ENCODE measurements at places on chromosomes 3 and 15.
A peak's percentile ranks its signal among the peaks of the same experiment; 100 is the strongest.

- DNase-seq: peak; percentile 44
Observed at GRCh38 chr3:105730801-105731354, 137.9 kb downstream of the CBLB start.

- no peak for DNase-seq
Observed at GRCh38 chr15:40843885-40844695, at the start of gene SPINT1. SPINT1 (plus strand) TSS chr15:40844048; CDS start chr15:40844555, 507 bp downstream.

DNA sequence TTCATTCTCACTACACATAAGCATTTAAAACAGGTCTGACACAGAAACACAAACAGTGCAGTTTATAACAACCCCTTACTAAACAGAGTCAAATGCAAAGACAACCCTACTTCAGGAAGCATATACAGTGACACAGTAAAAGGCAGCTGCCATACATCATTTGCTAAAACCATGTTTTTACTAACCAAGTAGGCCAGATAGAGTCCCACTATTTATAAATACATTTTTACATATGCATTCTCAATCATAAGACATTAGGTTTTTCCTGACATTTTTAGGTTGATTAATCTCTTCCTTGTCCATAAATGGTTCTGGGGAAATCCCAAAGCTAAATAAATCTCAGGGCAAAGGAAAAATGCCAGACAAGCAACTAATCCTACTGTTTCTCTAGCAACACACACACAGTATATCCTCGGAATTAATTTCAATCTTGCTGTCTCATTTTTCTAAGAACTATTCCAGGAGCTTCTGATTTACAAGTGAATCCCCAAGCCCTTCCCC, 39.0 kb downstream of the CHAC1 start:
- DNase-seq: peak; percentile 13

DNA sequence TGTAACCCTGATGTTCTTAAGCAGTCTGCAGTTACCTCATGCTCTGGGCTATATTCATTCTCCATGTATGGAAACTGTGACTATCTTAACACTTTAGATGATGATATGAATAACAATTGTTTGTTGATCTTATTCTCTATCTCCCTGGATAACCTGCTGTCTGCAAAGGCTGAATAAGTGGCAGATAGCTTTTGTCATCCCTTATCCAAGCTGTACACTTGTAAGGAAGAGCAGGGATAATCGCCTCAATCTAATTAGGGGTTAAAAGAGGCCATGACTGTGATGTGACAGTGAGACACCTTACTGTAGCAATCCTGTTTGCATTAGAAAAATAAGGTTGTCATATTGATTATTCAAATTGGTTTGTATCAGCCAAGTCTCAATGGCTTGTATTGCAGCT, 123.9 kb downstream of the RSRC1 start:
- no peak for DNase-seq

GRCh38 chr3:78937475-78937874, 830.3 kb downstream of the ROBO1 start:
- DNase-seq: no peak

DNA sequence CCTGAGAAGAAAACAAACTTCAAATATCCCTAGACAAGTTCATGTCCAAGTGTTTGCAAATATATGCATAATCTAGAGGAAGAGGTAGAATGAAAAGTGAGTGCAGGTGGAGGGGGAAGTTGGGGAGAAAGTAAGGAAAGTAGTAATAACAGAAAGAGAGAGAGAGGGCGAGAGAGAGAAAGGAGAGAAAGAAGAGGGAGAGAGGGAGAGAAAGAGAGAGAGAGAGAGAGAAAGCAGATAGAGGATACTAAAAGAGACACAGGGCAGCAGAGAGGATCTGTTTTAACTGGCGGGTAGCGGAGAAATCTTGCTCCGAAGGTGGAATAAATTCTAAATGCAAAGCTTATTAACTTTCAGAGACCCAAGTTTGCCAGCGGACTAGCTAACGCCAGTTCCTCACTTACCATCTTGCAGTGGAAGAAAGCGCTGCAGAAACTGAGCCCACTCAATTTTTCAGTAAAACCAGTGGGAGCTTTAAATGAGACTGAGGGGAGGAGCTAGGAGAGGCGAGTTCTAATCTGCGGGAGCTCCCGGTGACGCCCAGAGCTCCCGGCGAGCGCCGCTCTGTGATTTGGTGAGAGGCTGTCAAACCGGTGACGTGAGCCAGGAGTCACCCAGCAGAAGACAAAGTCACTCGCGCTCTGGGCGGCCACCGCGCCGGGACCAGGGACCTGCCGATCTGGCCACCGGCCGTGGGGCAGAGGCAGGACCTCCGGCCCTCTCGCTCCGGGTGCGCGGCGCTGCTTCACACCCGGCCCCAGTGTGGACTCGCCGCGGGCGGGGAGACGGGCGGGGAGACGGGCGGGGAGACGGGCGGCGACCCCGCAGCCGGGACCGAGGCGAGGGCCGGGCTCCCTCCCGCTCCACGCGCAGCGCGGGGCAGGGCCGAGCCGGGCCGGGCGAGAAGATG, at the start of gene GMNC:
Gene GMNC, minus strand, starts transcription at position 486 of the 910 bp plus-strand sequence. Its CDS starts 79 bp downstream, at position 407.
- peak; percentile 68 for DNase-seq

GRCh38 chr15:79007066-79007465, 62.2 kb upstream of the CTSH start:
- peak; percentile 70 for DNase-seq

DNA sequence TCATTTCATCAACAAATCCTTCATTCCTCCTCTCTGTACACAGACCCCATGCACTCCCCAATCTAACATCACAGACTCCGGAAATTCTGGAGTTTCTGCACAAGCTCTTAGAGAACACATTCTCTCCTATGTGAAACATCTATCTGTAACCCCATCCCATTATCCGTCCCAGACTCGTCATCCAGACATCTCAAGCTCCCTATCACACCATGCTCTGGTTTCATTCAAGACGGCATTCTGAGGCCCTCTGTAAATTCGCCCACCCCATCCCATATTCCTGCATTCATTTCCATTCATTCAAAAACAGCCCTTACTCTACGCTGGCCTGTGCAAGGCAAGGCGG, 575 bp downstream of the LEO1 start:
- no peak for DNase-seq

- DNase-seq: no peak
Observed at GRCh38 chr3:165885558-165886270, 48.5 kb upstream of the BCHE start.

DNA sequence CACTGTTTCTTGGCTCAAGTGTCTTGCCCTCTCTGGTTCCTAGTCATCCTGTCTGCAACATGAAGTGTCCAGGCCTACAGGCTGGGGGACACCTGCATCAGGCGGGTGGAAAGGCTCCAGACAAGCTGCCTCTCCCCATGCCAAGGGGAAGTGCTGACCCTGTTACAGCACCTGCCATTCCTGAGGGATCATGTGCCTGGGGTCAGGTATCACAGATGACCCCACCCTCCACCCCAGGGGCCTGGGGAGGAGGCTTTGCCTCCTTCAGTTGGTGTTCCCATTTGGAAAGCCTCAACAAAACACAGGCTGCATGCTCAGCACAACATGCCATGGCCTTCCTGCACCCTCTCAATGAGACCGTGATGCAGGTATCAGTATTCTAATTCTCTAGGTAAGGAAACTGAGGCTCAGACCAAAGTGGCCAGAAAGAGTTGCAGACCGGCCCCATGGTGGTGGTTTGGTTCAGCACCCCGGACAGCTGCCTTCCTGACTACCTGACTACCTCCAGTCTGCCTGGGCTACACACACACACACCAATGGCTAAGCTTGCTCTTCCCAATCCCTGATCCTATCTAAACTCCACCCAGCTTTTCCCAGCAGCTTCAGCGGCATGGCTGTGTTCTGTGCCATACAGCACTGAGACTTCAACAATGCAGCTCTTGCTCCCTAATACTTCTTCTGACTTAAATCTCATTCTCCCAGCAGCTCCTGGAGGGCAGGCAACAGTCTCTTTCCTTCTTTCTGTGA, 69.7 kb upstream of the LINGO1 start:
- peak; percentile 47 for DNase-seq

- no peak for DNase-seq
Observed at GRCh38 chr3:182436547-182436946, 356.8 kb upstream of the ATP11B start.

- no peak for DNase-seq
Observed at GRCh38 chr15:57726411-57726810, 19.9 kb downstream of the POLR2M start.

- peak; percentile 55 for DNase-seq
Observed at GRCh38 chr15:67010898-67011616, 54.3 kb upstream of the SMAD3 start.

DNA sequence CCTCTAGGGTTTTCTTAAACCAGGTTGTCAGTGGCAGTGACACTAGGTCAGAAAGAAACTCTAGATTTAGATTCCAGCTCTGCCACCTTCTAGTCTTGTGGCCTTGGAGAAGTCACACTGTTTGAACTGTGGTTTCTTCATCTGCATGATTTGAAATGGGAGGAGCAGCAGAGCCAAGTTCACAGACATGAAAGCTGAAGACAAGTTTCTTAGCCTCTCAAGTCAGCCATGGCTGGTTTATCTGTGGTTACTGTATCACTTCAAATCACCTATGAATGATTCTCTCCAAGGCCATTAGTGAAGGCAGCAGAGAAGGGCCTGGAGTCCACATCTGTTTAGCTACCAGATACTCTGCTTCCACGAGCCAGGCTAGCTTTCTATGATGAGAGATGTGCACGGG, 15.6 kb downstream of the CLEC3B start:
- DNase-seq: no peak

DNA sequence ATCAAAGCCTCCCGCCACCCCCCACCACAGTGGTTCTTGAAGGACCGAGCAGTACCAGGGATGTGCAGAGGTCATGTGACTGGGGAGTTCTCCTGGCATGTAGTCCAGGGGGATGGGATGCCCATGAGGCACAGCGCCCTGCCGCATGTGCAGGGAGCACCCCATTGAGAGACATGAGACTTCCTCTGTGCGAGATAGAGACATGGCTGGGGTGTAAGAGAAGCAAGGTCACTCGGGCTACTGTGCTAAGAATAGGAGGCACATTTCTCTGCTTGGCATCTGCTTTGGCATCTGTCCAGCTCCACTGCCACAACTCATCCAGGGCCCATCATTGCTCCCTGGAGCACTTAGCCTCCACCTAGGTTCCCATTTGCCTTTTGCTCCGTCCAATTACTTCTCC, 2.4 kb upstream of the CYP1A1 start:
- no peak for DNase-seq

DNA sequence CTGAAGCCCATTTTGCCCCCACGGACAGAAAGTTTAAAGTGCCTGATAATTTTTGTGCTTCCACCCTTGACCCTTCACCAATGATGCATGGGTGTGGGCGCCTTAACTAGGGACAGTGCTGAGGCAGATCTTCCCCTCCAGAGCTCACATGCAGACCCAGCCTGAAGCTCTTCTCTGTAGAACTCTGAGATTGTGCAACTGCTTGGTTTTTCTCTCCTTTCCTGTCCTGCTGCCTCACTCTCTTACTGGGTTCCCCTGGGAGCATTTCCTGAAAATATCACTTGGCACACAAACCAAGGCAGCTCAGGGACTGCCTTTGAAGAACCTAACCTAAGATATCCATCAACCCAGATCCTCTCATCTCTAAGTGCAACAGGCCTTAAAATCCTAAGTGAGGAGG, 220.3 kb upstream of the STT3B start:
- DNase-seq: peak; percentile 68

DNA sequence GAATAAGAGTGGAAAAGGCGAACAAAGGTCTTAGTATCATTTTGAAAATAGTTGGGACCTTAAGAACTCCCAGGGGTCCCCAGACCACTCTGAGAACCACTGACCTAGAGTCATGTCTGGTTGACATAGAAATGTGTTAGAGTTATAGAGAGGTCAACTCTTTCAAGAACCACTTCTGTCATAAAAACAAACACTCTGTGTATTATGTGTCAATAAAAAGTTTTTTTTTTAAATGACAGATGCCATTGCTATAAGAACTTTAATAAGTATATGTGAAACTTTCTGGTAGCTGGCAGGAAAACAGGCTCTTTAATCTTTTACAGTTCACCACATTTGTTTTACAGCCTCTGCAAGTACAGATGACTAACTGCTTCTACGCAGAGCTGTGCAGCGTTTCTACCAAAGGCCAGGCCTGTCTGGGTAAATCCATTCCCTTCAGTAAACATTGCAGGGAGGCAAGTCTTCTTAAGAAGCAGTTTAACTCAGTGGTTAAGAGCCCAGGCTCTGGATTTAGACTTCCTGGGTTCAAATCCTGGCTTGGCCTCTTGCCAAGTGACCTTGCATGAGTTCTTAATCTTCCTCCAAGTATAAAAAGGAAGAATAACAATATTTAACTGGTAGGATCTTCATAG, 56.6 kb downstream of the RFTN1 start:
- DNase-seq: peak; percentile 95

DNA sequence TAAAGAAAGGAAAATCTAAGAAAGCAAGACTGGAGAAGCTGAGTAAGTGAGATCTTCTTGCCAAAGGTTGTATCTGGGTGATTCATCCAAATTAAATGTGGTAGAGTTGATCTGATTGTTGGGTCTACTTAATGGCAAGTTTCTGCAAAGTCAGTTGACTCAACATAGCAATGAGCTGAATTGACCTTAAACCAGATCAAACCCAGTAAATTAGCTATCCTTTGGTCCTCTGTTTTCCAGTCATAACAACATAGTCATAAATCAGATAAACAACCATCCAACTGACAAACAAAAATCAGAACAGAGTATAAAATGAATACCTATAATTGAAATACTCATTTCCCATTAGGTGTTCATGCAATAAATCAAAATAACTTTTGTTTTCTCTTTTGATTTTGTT, 142.6 kb upstream of the CFAP20DC start:
- DNase-seq: peak; percentile 12

GRCh38 chr15:74598126-74598842, 17.4 kb upstream of the CLK3 start:
- DNase-seq: peak; percentile 91

- no peak for DNase-seq
Observed at GRCh38 chr15:79677241-79677640, 219.6 kb downstream of the MTHFS start.

DNA sequence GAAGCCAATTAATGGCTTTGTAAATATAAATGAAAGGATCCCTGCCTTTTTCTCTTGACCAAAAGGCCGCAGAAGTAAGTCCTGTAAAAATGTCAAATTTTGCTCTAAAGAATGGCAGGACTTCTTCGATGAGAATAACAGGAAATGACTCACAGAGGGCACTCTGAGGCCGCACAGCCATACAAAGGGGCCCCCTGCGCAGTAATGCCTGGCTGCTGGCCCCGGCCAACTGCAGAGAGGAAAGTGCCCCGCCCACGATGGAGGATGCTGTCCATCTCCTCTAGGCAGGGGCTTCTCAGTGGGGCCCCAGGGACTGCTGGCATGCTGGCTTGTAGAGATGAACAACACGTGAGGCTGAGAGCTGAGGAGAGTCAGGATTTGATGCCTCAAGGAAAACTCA, 18.1 kb upstream of the SCN10A start:
- peak; percentile 93 for DNase-seq

Measured in choroid plexus epithelial cell (primary cell).